ENCODE measurements at places on chromosomes 7 and 10. TPM values are rescaled to one million over a fixed set of nuclear protein-coding genes. Genes with fewer than 3 reads are reported as not detected.

Gene TRIM74
- total RNA-seq, result 2.6 TPM

Gene ANKRD2
- not detected for total RNA-seq

Gene ASIC3
- total RNA-seq, result 4.5 TPM

Gene C7orf33
- total RNA-seq, result not detected

Gene SAMD9
- 59.5 TPM for total RNA-seq

Gene IFIT1
- total RNA-seq, result 9.8 TPM
